ENCODE measurements at places on chromosomes 7 and 10.

GRCh38 chr10:127354992-127355391 lies 158.6 kb upstream of the INSYN2A start:
- DNase-seq, result no peak

DNA sequence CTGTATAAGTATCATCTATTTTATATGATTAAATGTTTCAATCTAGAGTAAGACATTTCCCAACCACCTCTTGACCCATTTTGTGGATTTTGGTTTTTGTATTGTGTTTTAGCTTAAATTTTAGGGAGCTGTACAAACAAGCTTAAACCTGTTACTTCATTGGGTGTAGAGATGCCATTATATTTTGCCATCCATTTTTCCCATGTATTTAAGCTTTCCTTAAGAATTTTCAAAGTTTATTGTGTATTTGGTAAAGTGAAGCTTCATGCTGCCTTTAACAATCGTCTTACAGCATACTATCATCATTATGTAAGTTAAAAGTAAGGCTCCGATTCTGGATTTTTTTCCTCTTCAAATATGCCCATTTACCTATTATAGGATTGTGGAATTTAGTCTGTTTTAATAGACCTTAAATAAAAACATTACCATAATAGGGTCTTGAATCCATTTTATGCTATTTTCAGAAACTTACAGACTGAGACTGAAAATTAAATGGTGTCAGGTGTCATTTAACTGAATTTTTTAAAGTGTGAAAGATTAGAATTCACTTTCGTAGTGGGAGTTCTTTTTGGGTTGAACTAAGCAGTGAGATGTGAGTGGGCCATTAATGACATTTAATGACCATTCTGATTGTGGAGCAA lies 2.2 kb downstream of the KMT2E start:
- no peak for DNase-seq

- peak; percentile 49 for DNase-seq
Measured at GRCh38 chr7:44372560-44373417, 47.4 kb upstream of the CAMK2B start.

DNA sequence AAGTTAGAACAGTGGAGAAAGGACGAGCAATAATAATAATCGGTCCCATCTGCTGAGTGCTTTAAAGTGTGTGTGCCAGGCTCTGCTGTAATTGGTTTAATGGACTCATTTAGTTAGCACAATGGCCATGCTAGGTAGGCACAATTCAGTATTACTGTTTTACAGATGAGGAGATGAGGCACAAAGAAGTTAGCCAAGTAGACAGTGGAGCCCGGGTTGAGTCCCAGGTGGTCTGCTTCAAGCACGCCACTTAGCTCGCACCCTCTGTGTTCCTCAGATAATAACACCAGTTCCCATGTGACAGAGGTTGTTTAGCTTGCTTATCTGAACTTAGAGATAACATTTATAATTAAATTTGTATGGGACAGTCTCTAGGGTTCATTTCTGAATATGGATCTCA lies 101.6 kb upstream of the GJD4 start:
- DNase-seq, result no peak

DNA sequence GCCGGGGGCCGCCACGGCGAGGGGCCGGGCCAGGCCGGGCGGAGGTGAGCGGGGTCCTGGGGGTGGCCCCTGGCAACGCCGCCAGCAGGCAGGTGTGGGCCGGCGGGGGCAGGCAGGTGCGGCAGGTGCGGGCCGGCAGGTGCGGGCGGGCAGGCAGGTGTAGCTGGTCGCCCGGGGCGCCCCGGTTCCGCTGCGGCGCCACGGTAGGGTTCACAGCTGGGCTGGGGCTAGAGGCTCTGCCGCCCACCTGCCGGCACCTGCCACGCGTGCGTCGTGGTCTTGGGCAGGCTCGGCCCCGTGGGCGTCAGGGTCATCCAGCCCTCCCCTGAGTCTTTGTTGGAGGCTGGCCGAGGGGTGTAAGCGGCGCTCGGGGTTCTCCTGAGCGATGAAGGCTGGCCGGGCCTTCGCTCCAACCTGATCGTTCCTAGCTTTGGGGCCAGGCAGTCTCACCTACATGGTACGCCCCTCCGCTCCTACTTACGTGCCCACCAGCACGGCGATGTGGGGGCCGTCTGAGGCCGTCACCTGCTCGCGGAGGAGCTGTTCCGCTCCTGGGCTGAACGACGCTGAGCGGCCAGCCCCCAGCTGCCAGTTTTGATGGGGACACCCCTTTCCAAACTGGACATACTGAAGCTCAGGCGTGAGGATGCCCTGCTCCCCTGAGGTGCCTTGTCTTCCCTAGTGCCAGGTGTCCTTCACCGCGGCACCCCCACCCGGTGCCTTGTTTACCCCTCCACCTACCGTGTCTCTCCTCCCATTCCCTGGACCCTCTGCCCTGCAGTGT lies 493 bp downstream of the ZMIZ2 start:
- DNase-seq, result no peak

DNA sequence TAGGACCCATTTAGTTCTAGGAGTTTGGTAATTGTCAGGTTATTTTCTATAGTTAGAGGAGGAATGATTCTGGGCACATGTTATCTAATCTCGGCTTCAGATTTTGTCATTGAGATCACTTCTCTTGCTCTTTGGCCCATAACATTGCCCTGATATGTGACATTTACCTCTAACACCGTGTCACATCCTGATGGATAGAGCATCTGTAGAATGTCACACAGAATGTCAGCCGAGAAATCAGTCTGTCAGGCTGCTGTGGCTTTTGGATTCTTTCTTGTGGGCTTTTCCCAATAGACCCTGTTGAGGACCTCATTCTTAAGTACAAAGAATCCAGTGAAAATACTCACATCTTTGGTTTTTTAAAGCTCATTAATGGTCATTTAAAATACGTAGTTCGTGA lies 142.4 kb downstream of the LRRC4 start:
- no peak for DNase-seq

DNA sequence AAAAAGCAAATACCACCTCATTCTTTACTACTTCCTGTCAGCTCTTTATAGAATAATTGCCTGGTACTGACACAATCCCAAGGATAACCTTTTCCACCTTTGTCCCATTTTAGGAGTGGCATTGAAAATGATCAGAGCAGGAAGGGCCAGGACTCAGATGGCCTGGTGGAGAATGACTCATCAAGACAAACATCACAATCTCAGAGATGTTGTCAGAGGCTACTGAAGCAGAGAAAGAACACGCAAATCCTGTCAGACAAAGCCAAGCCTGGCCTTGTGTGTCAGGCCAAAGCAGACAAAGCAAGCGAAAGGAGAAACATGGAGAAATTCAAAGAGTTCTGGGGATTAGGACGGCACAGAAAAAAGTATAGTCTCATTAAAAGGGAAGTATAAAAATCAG lies 40.9 kb downstream of the NSUN6 start:
- peak; percentile 93 for DNase-seq

- DNase-seq, result no peak
Measured at GRCh38 chr10:100928039-100928438, 15.3 kb downstream of the SLF2 start.

DNA sequence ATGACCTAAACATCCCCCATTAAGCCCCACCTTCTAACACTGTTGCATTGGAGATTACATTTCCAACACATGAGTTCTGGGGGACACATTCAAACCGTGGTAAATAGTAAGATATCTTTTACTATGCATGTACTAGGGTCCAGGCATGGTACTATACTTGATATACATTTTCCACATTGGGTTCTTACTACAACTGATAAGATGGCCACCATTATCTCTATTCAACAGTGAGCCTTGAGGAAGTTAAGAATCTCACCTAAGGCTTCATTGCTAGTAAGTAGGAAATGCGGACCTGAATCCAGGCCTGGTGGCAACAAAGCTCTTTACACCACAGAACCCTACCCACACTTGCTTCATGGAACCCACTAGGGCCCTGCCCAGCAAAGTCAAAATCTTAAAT lies 5.7 kb downstream of the PANK1 start:
- DNase-seq, result no peak

DNA sequence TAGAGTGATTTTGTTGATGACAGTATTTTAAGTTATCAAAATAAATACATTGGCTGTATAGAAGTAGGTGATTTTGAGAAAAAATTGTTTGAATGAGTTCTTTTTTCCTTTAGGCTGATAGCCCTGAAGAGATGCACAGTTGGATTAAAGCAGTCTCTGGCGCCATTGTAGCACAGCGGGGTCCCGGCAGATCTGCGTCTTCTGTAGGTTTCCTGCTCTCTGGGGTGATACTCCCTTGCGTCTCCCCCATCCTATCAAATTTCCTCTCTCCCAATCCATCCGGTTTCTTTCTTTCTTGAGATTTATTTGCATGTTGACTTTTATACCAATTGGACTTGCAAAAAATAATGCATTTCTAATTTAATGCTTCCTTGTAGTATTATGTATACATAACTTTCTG lies 27.6 kb upstream of the ARMS2 start:
- DNase-seq, result no peak

DNA sequence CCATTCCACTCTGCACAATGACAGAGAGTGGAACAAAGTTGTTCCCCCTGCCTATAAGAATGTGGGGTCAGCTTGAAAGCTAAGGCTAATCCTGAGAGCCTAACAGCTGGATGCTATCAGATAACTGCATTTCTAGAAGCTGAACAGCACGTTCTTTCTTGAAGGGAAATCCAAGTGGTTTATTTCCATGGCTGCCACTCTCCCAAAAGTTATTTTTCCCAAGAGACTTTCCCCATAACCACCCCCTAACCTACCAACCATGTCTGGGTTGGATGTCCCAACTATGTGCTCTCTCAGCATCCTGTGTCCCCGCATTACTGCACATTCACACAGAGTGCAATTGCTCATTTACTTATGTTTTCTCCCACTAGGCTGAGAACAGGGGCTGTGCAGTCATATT lies 140.7 kb upstream of the ANKRD1 start:
- no peak for DNase-seq

GRCh38 chr10:91768123-91768522 lies 30.1 kb upstream of the TNKS2 start:
- peak; percentile 26 for DNase-seq

DNA sequence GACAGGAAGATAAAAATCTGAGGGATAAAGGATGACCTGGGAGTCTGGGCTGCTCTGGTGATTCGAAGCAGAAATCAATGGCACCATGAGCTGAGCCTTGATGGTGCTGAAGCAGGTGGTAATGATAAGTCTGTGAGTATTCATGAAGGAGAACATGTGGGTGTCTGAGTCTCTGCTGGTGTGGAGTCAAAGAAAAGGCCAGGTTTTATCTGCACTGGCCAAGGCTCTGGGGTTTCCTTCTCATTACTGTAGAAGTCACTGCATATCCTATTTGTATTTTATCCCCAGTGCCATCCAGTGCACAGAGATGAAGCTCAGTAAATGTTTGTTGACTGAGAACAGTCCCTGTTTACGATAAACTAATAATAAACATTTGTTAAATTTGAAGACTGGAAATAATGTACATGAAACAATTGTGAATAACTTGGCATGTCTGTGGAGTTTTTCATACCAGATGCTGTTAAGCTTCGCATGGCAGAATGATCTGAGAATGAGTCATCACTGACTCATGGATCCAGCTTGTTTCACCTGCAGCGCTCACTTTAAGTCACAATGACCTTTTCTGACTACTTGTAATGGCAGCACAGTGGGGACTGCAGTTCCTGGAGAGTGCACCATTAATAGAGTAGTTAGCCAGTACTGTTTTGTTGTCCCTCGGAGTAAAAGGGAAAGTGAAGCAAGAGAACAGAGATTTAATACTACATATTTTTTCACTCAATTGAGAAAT lies 538.5 kb downstream of the HTR7 start:
- peak; percentile 96 for DNase-seq

- DNase-seq, result no peak
Measured at GRCh38 chr7:87140271-87140748, 11.9 kb upstream of the DMTF1 start.

GRCh38 chr7:132160611-132161532 lies 415.4 kb downstream of the PLXNA4 start:
- DNase-seq, result no peak

GRCh38 chr10:49379596-49380410 lies 16.1 kb downstream of the DRGX start:
- DNase-seq, result peak; percentile 7

DNA sequence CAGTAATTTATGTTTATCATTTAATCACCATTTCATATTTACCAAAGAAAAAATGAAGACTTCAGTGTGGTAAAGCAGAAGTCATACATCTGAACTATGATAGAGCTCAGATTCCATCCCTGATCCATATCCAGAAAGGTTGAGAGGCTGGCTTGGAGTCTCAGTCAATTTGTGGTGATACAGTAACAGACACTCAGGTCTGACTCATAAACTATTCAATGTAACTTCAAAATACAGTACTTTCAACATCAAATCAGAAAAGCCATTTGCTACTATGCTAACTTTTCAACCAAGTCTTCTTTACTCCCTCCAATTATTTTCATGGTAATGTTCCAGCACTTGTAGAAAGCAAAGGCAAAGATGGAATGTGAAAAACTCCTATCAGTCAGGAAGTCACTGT lies 190.4 kb downstream of the HDAC9 start:
- peak; percentile 44 for DNase-seq

DNA sequence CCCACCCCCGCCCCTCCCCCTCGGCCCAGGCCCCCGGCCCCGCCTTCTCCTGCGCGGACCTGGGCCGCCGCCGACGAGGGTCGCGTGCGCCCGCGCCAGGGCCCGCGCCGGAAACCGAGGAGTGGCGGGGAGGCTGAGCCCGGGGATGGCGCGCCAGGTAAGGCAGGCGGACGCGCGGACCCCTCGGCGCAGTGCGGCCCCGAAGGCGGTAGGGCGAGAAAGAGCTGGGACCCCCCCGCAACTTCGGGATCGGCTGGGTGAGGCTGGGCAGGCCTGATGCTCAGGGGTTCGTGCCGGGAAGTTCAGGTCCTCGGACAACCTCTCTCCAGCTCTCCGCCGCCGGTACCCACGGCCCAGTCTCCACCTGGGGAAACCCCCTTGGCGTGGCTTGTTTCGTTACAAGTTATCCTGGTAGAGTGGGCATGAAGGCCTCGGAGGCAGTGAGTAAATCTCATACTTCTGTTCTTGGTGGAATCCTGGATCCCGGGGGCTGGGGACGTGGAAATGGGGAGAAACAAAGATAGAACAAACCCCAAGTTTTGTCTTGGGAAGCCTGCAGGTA lies 58.4 kb downstream of the ZNF467 start:
- peak; percentile 14 for DNase-seq

- no peak for DNase-seq
Measured at GRCh38 chr7:52685333-52685732, 350.1 kb upstream of the POM121L12 start.

- no peak for DNase-seq
Measured at GRCh38 chr10:3704565-3705325, 80.3 kb downstream of the KLF6 start.

DNA sequence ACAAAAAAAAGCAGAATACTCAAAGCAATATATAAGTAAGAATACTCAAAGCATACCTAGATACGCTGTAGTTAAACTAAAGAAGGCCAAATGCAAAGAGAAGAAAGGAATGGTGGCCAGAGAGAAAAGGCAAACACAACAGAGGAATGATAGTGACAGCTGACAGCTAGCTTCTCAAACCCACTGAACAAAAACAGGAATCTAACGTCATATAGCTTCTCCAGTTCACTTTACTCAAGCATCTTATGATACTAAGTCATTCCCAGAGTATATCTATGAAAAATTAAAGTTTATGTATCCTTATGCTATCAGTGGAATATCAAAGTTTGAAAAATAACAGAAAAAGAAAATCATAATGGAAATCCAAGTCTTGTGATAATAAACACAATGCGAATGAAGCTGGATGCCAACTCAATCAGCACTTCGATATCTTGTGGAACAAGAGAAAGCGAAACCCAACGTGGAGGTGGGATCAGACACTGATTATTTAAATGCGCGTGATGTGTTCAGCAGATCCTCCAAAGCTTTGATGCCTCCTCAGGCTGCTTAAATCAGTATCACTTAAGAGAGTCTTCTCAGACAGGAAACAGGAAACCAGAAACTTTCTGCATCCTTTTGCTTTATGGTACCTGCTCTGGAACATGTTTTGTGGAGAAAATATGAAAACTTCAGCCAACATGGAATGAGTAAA lies 102.8 kb downstream of the PIP4K2A start:
- no peak for DNase-seq

- DNase-seq, result no peak
Measured at GRCh38 chr7:143467724-143468123, 9.9 kb upstream of the TAS2R41 start.
